Right forelimb (tissue), 1 donor: ENCODE measurements at places on chromosomes 12 and 14.

- DNase-seq, result no peak
Measured at GRCh38 chr12:113040722-113041171, 15.8 kb upstream of the DTX1 start.

DNA sequence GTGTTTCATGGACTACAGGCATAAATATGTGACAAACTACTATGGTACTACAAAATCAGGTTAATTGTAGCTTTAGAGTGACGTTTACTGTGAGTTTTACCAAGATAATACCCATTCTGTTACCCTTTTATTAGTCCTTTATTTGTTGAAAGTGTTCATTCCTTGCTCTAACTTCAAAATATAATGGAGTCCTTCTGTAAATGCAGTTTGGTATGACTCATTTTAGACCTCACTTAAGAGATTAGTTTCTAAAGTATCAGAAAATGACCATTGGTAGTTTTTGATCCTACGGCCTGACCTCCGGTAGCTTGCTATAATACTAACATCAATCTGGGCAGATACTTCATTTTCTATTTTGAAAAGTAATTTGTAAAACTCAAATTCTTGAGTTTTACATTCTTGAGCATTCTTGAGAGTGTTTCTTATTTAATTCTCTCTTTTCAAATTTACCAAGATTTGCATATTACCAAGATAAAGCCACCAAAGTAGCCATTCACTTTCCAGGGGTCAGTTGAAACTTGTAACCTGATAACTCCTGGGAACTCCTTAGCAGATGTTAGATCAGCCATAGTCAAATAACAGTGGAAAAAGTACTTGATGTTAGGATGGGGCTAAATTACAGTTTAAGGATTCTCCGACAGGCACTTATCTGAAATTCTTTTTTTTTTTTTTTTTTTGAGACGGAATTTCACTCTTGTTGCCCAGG lies 4.2 kb downstream of the HSPA2 start:
- DNase-seq, result no peak

DNA sequence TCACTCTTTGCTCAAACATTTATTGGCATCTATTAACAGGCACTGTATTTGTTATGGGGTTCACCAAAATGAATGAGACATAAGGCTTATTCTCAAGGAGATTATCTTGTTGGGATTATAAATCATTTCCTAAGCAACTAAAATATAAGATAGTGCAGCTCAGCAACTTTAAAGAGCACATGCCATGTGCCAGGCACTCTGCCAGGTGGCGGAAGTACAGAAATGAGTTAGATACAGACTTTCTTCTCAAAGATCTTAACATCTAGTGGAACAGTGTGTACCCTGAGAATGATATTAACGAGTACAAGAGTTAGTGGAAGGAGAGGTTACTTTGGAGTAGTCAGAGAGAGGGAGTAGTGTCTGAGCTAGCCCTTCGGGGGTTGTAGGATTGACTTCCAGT lies 28.4 kb upstream of the TOMM20L start:
- no peak for DNase-seq

GRCh38 chr14:76268700-76269099 lies 107.2 kb upstream of the ESRRB start:
- DNase-seq, result no peak

- DNase-seq, result no peak
Measured at GRCh38 chr14:81144824-81145603, 75.7 kb downstream of the GTF2A1 start.

- DNase-seq, result no peak
Measured at GRCh38 chr14:34732802-34733201, 18.4 kb upstream of the CFL2 start.
